ENCODE measurements at places on chromosomes 3 and 15. TPM values are rescaled to one million over a fixed set of nuclear protein-coding genes. Genes with fewer than 3 reads are reported as not detected.

FAN1 gene
- 39.8 TPM for polyA plus RNA-seq

IMPG2 gene
- polyA plus RNA-seq: 0.51 TPM

MINAR1 gene
- 1.4 TPM for polyA plus RNA-seq

SLC6A1 gene
- polyA plus RNA-seq: 1.9 TPM

TRIM42 gene
- polyA plus RNA-seq: not detected

PLSCR5 gene
- polyA plus RNA-seq: not detected

APEH gene
- polyA plus RNA-seq: 145 TPM

GRCh38 chr3:15633766-15634598, 32.4 kb downstream of the BTD start:
- DNase-seq: no peak

DNA sequence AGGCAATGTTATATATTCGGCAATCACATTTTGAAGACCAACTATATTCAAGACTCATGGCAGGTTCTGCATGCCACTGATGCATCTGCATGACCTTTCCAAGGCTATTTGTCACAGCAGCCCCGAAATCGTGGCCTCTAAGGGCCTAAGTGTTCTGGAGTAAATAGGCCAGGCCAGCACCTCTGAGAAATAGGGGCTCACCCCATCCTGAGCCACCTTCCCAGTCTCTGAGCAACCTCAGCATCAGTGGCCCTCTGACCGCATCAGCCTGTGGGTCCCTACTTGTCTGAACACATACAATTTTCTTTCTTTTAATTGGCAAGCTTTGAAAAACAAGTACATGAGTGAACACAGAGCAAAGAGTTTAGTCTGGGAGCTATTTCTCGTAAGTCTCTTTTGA, 45.9 kb upstream of the THBS1 start:
- no peak for DNase-seq

DNA sequence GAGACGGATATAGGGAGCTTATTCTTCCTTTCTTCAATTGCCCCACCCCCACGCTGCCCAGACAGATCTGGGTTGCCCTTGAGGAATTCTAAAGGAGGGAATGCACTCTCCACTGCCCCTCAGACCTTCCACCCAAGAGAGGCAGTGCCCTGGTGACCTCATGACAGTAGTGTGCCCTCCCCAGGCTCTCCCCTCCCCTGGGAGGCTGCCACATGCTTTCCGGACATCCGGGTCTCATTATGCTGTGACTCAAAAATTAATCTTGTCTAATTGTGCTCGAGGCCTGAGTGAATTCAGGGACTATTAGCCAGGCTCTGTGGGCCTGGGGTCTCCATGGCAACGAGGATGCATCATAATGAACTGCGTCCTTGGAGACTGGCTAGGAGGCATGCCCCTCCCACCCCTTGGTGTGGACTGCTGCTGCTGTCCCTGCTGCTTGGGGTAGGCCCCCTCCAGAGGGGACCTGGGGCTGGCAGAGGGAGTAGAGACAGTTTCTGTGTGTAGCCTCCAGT, 20.8 kb downstream of the CORO2B start:
- DNase-seq: peak; percentile 65

DNA sequence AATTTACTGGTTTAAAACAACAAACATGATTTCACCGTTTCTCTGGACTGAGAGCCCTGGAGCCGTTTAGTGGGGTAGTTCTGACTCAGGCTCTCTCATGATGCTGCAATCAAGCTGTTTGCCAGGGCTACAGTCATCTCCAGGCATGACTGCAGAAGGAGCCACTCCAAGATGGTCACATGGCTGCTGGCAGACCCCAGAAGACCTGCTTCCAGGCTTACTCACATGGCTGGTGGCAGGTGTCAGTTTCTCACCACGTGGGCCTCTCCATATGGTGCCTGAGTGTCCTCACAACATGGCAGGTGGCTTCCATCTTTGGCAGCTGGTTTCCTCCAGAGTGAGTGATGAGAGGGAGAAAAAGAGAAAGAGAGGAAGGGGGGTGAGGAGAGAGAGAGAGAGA, 378.3 kb upstream of the RGMA start:
- no peak for DNase-seq

DNA sequence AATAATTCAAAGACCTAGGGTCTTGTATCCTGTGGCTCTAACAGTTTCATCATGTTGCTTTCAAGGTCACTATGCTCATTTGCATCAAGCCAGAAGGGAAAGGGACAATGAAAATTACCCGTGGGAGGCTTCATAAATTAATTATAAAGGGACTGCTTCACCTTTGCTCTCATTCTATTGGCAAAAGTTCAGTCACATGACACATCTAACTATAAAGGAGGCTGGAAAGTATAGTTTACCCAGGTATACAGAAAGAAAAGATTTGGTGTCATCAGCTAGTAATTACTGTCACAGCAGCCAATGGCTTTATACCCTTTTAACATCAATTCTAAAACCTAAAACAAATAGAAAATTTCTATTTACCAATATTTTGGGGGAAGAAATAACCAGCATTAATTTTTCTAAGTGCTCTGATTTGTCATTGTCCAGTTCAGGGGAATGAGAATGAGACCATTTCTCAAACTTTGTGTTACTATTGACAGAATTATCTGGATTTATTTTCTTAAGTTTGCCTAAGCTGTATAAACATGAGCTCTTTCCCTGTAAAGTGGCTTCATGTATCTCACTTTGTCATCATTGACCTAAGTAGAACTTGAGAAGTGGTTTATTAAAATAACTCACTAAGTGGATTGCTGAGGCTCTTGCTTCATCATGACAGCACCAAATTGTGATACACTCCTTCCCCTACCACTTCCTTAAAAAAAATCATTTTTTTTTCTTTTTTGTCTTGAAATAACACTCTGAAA, 257.7 kb upstream of the PEX5L start:
- DNase-seq: no peak

- DNase-seq: no peak
Observed at GRCh38 chr3:30737743-30738499, 131.5 kb downstream of the TGFBR2 start.

GRCh38 chr15:51260202-51260601, 78.2 kb downstream of the CYP19A1 start:
- DNase-seq: no peak

DNA sequence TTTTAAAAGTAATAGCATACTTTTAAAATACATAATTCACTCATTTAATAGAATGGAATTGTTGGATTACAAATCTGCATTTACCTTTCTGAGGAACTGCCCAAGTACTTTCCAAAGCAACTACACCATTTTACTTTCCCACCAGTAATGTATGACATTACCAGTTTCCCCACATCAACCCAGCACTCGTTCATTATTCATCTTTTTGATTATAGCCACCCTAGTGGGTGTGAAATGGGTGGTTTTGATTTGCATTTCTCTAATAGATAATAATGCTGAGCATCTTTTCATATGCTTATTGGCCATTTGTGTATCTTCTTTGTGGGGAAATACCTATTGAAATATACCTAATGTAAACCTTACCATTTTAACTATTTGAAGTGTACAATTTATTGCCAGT, 18.0 kb upstream of the EBLN2 start:
- no peak for DNase-seq

GRCh38 chr15:79221696-79222095, 60.8 kb upstream of the ANKRD34C start:
- no peak for DNase-seq

- no peak for DNase-seq
Observed at GRCh38 chr3:159473206-159473605, 515.4 kb upstream of the IL12A start.

Measured in renal cortex interstitium (tissue), 15 donors.